CD4-positive, alpha-beta T cell treated with Interleukin-17A for 4 hours (primary cell): ENCODE measurements at places on chromosomes 6 and 20.
A peak's percentile ranks its signal among the peaks of the same experiment; 100 is the strongest.

DNA sequence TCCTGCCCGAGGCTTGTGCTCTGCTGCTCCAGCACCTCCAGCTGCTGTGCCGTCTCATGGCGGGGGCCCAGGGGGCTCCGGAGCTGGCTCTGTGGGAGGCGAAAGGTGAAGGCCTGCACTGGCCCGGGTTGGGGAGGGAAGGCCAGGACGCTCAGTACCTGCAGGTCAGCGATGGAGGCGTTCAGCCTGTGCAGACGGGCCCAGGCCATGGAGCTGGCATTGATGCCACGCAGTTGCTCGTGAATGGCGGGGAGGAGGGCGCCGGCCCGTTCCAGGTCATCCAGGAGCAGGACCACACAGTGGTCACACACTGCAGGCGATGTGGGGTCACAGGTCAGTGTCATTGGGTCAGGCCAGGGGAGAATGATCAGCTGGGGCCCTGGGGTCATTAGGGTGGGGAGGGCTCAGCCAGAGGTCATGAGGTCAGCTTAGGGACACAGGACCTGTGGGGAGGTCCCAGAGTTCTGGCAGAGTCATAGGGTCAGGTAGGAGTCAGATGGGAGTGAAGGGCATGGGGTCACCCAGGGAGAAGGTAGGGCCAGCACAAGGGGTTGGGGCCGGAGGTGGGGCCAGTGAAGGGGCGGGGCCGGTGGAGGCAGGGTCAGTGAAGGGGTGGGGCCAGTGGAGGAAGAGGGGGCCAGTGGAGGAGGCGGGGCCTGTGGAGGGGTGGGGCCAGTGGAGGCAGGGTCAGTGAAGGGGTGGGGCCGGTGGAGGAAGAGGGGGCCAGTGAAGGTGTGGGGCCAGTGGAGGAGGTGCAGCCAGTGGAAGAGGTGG lies 18.0 kb downstream of the ADRM1 start:
- no peak for DNase-seq

DNA sequence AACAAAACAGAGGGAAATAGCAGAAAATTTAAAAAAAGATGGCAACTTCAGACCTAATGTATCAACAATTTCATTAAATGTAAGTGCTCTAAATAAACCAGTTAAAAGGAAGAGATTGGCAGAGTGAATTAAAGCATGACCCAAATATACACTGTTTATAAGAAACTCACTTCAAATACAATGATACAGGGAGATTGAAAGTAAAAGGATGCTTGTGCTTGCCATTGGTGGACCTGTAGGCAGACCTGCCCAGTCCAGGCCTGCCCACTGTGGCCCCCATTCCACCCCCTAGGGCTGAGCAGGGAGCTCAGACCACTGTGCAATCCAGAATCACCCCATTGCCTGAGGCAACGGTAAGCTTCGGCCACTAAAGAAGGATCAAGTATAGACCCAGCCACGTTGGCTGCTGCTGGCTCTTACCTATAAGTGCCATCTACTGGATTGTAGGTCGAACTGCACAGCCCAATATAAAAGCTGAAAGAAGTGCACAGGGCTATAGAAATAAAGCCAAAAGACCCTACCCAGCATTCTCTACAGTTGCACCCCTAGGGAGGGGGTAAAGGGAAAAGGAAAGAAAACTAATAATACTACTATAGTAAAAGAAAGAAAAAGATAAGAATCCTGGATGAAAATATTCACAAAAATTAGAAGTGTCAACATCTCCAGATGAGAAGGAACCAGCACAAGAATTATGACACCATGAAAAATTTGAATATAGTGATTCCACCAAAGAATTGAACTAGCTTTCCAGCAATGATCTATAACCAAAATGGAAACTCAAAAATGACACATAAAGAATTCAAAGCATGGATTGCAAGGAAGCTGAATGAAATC lies 36.1 kb downstream of the PSMB1 start:
- DNase-seq: peak; percentile 47

DNA sequence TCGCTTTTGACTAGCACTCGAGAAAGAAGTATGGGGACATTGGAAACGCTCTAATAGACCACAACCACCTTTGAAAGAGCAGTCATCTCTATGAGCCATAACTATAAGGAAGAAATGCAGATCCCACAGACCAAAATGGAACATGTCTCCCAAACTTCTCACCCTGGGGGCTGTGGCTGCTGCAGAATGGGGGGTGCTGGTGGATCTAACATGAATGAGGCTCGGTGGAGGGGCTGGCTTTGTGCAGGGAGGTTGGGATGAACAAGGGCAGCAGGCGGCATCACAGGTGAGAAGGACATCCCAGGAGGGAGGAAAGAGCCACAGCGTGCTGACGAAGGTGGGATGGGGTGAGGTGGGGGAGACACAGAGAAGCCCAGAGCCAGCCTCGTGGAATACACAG lies 10.5 kb upstream of the CCR6 start:
- DNase-seq: no peak

- no peak for DNase-seq
These were observed 133.7 kb upstream of the GMDS start for GRCh38 chr6:2378891-2379652.

GRCh38 chr20:19868441-19868840 lies 110.4 kb downstream of the RIN2 start:
- no peak for DNase-seq

GRCh38 chr20:59772931-59773913 lies 160.2 kb downstream of the SYCP2 start:
- DNase-seq: no peak

DNA sequence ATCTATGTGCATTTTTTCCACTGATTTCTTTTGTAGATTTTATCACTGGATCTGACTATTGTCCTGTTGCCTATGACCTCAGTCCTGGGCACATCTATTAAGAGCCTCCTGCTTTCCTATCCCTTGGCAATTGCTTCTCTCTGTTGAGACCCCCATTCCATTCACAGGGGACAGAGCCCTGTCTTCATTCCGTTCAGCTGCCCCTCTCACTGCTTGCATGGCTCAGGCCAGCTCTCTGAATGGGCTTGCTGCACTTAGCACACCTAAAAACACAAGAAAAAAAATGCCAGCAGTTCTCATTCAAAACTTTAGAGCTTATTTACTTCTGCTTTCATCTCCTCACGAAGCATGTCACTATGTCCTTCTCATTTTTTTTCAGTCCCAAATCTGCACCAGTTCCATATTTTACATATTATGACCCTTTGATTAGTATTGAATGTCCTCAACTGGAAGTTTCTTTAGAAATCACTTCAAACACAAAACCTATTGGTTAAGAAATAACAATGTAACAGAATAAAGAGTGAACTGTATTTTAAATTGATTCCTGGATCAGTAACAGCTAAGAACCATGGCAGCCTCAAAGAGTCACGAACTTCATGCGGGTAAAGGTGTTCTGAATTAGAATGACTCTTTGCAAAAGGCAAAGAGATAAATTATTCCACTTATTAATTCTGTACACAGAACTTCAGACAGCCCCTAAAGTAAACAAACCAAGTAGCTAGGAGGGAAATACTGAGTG lies 616.5 kb downstream of the C6orf118 start:
- DNase-seq: no peak

GRCh38 chr6:13709689-13710551 lies 1.7 kb downstream of the RANBP9 start:
- DNase-seq: peak; percentile 30

DNA sequence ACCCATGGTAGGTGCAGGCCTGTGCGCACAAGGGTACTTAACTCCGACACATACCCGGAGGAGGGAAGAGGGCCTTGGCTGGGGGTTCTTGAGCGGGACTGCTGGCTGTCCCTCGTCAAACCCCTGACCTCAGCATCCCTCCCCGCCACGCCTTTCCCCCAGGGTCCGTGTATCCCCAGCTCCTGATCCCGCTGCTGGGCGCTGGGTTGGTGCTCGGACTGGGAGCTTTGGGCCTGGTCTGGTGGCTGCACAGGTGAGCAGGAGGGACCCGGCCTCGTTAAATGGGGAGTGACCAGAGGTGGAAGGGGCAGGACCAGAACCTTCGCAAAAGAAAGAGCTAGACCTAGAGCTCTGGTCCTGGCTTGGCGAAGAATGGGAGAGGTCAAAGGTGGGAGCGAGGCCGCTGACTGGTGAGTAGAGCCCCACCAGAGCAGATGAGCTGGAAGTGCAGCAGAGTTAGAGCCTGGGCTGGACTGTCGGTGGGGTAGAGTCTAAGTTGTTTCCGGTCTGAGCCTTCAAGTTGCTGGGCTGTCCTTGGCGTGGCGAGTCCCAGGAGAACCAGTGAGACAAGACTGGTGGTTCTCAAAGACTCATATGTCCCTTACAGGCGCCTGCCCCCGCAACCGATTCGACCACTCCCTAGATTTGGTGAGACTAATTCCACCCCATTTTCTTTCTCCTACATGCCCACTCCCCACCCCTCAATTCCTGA lies 963 bp downstream of the MPIG6B start:
- DNase-seq: no peak

- DNase-seq: peak; percentile 27
These were observed 75.0 kb downstream of the FKBP5 start for GRCh38 chr6:35613762-35614161.

DNA sequence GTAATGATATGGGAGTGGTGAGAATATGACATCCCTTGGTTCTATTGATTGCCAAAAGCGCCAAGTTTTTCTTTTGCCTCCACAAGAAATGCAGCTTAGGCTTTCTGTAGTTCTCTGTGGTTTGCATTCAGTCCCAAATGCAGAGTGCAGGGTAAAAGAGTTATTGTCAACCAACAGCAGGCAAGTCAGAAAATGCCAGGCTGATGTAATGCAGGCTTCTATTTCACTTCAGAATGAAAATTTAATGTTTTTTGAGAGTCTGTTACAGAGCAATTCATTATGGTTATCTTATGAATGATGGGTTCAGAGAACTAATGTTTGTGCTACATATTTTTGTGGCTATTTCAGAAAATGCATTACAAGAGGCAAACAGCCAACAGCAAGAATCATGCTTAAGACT lies 293.5 kb downstream of the CENPW start:
- DNase-seq: no peak

DNA sequence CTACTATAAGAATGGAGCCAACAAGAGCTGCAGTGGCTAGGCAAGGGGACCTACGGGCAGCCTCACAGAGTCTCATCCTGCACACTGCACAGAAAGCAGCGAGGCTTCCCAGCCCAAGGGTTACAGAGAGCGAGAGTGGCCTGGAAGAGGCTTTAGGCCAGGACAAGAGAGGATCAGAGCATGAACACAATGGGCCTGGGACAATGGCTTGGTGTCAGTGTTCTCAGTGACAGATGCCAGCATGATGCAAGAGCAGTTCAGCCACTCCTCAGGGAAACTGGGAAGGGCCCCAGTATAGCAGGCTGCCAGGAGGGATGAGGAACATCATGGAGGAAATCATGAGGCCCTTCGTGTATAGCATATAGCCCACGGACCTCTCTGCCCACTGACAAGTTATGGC lies 108.0 kb downstream of the NUS1 start:
- DNase-seq: no peak

DNA sequence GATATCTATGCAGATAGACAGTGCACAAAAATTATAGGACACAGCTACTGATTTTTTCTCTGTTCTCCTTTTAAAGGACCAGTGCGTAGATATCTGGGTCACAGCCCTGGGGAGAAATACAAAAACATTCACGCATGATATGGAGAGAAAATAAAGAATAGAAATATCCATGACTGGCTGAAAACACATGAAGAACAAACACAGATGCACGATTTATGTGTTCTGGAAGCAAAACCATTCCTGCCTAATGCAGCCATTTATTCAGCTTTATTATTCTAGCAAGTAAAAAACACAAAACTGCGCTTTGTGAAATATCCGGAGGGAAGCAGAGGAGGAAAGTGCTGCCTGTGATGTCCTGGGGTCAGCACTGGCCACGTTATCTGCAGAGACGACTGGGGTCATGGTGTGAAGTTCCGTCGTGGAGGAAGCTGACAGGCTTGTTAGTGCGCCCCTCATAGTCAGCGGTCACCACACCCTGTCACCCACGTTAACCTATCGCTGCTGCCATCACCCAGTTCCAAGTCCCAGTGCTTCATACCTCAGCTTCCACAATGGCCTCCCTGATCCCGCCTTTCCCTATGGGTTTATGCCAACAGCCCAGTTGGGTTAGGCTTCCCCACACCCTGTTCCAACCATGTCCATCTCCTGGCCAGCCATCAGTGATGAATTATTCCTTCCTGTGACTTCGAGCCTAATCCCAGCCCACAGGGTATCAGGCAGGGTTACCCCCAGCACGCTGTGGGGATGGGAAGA lies 86.6 kb upstream of the RPS6KA2 start:
- no peak for DNase-seq

DNA sequence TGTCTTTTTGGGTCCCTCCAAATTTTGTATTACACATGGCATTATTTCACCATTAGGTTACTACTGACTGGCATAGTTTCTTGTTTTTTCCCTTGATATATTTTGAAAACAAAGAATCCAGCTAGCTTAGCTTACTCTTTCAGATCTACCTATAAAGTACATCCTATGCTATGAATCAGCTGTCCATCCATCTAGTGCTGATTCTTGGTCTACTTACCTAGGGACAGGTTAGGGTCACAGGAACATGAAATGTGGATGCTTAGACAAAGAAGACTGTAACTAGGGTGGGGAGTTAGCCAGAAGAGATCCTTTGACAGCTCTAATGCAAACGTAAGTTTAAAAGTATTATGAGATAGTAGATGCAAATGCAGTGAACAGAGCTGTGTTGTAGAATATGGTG lies 91.7 kb downstream of the NKAIN2 start:
- DNase-seq: no peak

DNA sequence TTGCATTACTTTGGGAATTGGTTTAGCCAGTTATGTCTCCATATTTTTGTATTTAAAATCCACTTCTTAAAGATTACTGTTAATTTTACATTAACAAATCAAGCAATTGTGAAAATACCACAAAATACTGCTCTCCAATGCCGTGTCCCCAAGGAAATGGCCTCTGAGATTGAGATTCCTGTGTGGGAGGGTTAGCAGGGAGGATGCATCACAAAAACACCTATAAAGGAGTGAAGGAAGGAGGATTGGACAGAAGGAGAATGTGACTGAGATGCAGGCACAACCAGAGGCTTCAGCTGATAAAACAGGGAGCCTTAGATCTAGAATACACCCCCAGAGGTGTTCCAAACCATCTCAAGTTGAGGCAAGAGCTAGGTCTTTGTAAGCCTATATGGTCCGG lies 34.2 kb upstream of the NKAIN2 start:
- no peak for DNase-seq

- DNase-seq: no peak
These were observed 57.7 kb downstream of the PPP1R14C start for GRCh38 chr6:150200428-150201100.

DNA sequence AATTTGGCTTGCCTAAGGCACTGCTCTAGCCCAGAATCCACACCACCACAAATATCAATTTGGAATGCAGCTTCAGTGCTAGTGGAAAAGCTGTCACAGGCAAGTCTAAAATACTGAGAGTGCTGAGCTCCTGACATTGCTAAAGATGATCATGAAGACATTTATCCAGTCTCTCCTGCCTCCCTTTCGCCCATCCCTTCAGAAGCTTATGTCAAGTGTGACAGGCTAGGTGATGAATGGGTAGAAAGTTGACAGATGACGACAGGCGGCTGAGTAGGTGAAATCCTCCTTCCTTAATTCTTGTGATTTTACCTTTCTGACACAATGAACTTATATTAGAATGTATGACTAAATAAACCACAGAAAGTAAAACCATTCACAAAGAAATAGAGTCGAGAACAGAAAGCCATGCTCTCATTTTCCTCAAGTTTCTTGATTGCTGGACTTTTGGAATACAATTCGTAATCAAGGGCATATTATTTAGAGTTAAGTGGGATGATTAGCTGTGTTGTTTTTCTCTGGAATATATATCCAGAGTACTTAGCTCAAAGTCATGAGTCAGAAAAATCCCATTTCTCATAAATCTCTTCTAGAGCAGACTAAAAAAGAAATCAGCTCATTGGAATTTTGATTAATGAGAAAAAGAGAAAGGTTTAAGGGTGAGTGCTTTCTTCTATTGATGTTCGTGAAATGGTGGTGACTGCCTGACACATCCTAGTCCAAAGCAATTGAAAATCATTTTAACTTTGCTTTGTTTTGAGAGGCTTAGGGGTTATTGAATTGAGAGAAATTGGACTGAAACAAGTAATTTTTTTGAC lies 1228.2 kb upstream of the CITED2 start:
- no peak for DNase-seq
